Fibroblast of skin of right quadriceps (primary cell): ENCODE measurements at places on chromosomes 5 and 9.
A peak's percentile ranks its signal among the peaks of the same experiment; 100 is the strongest.

- DNase-seq = no peak
These were observed 22.7 kb upstream of the UGCG start for GRCh38 chr9:111873901-111874300.

DNA sequence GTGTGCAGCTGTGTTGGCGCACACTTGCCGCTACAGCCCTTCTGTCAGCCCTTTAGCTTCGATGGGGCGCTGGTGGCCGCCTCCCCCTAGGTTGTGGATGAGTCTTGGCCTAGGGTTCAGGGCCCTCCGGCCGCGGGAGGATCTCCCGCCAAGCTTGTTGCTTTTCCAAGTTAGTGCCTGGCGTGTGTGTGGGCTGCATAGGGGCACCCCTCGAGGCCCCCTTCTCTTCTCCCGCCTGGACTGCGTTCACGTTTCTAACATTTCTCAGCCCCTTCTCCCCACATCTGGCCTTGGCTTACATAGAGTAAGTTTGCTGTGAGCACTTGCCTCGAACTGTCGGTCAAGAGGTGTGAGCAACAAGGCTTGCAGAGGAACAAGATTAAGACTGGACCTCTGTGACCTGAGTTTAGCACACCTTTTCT lies 413 bp upstream of the OXCT1 start:
- DNase-seq = no peak

- DNase-seq = no peak
These were observed 178.3 kb downstream of the DEPDC1B start for GRCh38 chr5:60521376-60522291.

GRCh38 chr5:115770466-115770865 lies 46.0 kb downstream of the CDO1 start:
- DNase-seq = no peak

GRCh38 chr9:91364702-91365101 lies 3.0 kb upstream of the AUH start:
- DNase-seq = no peak

GRCh38 chr9:105633411-105633810 lies 28.8 kb upstream of the TAL2 start:
- no peak for DNase-seq

- DNase-seq = peak; percentile 33
These were observed 14.9 kb downstream of the ATOX1 start for GRCh38 chr5:151743530-151743929.

DNA sequence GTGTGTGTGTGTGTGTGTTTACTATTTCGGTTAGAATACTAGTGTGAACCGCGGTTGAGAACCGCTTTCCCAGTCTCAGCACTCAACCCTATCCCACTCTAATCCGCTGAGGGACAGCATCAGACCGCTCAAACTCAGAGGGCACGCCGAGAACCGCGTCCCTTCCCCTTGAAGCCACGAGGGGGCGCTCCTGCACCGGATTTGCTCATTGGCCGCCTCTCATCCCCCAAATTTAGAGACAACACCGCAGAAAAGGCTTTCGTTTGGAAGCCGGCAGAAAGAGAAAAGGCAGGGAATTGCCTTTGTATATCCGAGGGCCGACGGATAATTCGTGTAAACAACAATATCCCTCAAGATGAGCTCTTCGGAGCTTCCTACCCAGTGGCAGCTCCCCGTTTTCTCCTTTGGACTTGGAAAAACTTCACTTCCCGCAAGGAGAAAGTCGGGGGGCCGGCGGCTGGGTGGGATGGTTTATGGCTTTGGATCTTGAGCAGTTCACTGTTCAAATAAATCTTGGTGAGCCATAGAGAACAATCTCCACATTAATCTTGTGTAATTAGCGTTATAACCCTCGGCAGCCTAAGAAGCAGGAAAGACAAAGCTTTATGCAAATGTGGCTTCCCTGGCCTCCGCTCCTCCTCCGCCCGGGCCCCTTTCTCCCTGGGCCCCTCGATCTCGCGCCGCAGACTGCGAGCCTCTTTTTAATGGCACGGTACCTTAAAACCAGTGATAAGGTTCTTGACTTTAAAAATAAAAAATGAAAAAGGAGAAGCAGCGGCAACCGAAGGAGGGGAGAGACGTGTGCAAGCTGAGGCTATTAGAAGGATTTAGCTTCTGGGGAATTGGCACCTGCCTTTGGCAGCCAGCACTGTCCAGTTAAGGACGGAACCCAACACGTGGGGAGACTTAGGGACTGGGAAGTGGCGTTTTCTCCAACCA lies 296.8 kb downstream of the PARP8 start:
- peak; percentile 41 for DNase-seq

DNA sequence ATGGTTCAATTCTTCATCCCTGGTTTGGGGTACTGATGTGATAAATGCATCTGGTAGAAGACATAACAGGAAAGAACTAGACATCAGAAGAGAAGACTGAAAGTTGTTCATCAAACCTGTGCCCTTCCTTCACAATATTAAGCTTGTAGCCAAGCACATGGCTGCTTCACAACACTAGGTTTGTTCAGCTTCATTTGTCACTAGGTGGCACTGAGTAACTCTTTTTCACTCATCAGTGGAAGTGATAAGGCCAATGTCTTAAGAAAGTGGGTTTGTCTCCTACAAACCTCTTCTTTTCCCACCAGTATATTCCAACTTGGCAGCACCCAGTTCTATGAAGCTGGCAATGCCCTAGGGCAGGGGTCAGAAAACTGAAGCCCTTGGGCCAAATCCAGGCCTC lies 26.9 kb downstream of the ZNF484 start:
- DNase-seq = no peak

GRCh38 chr9:130940693-130941576 lies 1.9 kb upstream of the FIBCD1 start:
- peak; percentile 19 for DNase-seq

DNA sequence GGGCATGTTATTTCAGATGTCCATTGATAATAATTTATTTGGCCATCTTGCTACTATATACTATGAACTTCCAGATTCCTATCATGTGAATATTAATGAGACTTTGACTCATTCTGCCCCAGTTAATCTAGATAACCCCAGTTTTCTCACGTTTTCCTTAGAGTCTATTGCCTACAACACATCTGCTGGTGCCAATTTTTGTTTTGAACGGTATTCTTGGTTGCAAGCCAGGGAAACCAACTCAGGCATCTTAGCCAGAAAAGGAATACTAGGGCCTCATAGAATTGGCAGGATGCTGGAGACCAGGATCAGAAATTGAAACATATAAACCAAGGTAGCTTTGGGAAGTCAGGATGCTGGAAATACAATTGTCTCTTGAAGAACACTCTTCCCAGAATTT lies 28.0 kb upstream of the NPR3 start:
- DNase-seq = no peak

DNA sequence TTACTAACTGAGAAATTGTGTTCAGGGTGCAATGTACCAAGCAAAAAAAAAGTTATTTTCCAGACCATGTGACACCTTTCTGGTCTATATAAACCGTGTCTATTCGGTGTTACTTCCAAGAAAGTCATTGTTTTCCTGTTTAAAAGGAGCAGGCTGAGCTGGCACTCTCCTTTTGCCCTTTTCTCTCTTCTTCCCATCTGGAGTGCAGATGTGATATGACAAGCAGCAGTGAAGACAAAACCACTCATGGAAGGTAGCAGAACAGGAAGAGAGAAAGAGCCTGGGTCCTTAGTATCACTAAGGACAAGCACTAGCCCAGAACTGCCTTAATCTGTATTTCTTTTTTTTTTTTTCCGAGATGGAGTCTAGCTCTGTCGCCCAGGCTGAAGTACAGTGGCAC lies 25.6 kb downstream of the LYRM7 start:
- DNase-seq = peak; percentile 19

DNA sequence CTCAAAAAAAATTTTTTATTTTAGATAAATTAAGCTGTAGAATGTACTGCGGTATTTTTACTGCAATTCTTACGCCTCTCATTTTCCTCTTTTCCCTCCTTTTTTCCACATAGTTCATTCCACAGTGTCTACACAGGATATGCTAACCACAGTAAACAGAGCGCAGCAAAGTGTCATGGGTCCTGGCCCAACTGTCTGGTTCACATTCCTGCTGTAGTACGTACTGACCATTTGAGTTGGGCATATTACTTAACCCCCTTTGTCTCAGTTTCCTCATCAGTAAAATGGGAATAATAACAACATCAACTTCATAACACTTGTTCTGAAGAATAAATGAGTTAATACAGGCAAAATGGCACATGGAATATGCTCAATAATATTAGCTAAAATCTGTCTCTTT lies 41.6 kb downstream of the SLC44A1 start:
- no peak for DNase-seq

GRCh38 chr5:142527234-142527633 lies 158.7 kb downstream of the FGF1 start:
- no peak for DNase-seq

DNA sequence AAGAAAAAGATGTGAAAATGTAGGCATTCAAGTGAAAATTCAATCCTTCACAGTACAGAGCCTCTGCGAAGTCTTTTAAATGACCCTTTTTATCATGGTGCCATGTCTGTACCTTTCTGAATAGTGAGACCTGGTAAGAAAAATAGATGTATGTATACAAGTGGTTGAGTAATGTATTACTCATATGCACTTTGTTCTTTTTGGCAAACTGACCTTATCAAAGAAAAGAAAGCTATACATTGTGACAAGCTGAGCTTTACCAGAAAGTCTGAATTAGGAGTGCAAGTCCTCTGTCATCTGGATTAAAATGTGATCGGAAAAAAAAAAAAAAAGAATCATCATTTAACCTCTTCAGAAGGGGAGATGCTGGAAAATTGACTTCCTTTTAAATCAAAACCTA lies 356.4 kb upstream of the CCNH start:
- DNase-seq = no peak

GRCh38 chr9:74496819-74497747 lies at the start of gene RORB:
TSS of gene RORB (plus strand) at chr9:74497335. CDS start at chr9:74497977, 642 bp downstream.
- DNase-seq = peak; percentile 50

- no peak for DNase-seq
These were observed 216.2 kb downstream of the MAN2A1 start for GRCh38 chr5:109905906-109906305.

DNA sequence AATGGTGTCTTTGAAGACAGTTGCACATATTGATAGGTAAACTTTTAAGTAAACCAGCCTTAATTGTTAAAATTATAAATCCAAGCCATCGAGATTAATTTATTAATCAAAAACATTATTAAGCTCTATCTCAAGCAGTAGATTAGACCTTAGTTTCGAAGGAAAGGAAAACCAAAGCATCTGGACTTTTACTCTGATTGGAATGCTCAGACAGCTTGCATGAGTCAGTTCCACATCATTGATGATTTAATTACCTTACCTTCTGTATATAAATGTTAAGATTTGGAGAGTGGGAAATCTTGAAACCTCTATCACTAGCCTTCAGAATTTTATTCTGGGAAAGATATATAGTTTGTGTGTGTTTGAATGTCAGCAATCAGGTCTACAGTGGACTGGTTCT lies 23.9 kb downstream of the DCP2 start:
- DNase-seq = no peak

- no peak for DNase-seq
These were observed 1.1 kb downstream of the F2RL2 start for GRCh38 chr5:76622076-76622475.

- DNase-seq = no peak
These were observed 112.8 kb upstream of the SPOCK1 start for GRCh38 chr5:137611794-137612435.
